Body of pancreas (tissue), 4 donors: ENCODE measurements at places on chromosomes 6 and 20. TPM values are rescaled to one million over a fixed set of nuclear protein-coding genes. Genes with fewer than 3 reads are reported as not detected.

DNA sequence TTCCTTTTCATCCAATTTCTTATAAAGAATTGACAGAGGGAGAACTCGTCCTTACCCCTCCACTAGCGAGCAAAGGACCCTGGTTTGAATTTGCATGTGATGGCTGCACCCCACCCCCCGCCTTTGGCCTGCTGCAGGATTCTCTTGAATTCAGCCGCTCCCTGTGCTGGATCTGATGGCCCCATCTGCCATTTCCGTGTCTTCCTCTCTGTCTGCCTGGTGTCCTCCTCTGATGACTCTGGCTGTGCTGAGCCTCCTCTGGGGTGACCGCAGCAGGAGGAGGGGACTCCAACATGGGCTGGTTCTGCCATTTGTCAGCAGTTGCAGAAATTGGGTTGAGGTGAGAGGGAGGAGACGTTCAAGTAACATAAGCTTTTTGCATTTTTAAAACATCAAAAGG is 188.8 kb downstream of the DLL1 start:
- DNase-seq: peak; percentile 1

DNA sequence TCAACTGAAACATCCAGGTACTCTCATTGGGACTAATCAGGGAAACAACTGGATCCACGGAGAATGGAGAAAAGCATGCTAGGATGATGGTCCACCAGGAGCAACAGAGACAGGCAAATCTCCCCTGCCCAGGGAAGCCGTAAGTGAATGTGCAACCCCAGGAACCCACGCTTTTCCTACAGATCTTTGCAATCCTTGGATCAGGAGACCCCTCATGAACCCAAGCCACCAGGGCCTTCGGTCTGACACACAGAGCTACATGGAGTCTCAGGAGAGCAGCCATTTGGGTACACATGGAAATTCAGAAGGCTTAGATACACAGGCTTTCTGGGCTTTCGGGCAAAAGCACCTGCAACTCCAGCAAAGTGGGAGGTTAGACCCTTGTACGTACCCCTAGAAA is 122.1 kb upstream of the PTCHD4 start:
- no peak for DNase-seq

- DNase-seq: no peak
These were observed 44.8 kb upstream of the FABP7 start for GRCh38 chr6:122734529-122735395.

DNA sequence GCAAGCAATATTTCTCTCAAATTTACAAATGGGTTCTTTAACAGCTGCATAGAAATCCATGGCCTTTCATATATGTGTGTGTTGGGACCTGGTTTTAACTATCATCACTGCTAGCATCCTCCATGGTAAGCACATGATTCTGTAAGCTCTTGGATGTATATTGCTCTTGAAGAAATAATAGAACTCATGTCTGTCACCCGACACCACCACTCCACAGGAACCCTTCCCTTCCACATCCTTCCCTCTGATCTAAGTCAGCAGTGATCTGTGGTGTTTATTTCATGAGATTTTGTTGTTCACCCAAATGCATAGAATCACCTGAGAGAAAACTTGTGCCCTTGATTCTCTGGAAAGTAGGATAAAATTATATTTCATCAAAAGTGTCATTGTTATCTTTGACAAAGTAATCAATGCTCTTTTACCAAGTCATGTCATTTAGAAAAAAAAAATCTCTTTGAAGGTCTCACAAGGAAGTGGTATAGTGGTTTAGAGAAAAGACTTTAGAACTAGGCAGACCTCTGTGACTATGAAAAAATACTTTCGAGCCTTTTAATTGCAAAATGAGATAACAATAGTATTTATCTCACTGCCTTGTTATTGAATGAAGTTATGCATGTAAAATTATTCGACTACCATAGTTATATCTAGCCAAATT is 649.8 kb upstream of the SLC35B3 start:
- DNase-seq: no peak

DNA sequence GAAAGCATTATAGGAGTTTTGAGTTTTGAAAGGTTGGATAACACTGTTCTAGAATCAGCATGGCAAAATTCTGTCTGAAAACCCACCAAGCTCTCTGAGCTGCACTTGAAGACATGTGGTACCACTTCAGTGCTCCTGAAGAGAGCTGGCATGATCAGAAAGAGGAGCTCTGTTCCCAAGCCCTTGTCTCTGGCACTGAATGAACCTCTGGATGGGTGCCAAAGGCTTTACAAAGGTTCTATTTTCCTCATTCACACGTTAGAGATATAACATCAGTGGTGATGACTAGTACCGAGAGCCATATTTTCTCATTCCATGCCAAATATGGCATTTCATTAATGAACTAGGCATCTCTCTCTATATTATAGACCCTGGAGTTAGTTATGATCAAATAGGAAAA is 301.8 kb upstream of the ID4 start:
- no peak for DNase-seq

- DNase-seq: peak; percentile 77
These were observed 100.1 kb upstream of the AGPAT4 start for GRCh38 chr6:161373905-161374451.

GRCh38 chr6:46331461-46331860 is 159.8 kb downstream of the RCAN2 start:
- DNase-seq: no peak

Gene HIVEP2
- total RNA-seq: 16.5 TPM

Gene FAM83B
- total RNA-seq: 6.9 TPM

Gene IMPG1
- total RNA-seq: not detected
